ENCODE measurements at places on chromosomes 1 and 21.
A peak's percentile ranks its signal among the peaks of the same experiment; 100 is the strongest.

GRCh38 chr21:41242238-41242829 lies 74.3 kb upstream of the FAM3B start:
- DNase-seq = no peak

DNA sequence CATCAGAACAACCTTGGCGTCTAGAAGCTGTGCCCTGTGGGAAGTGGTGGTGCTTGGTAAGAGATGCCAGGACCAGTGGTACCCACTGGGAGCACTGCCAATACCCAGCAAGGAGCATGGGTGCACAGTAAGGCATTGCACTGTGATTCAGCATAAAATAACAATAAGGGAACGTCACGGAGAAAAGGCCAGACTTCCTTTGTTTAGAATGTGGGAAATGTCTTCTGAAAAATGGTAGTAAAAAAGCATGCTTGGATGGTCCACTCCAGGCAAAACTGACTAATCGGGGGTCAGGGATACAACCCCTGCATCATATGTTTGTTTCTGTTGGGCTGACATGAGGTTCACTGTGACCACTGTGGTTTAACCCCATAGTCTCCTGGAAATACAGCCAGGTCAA lies 14.7 kb downstream of the METTL18 start:
- peak; percentile 86 for DNase-seq

DNA sequence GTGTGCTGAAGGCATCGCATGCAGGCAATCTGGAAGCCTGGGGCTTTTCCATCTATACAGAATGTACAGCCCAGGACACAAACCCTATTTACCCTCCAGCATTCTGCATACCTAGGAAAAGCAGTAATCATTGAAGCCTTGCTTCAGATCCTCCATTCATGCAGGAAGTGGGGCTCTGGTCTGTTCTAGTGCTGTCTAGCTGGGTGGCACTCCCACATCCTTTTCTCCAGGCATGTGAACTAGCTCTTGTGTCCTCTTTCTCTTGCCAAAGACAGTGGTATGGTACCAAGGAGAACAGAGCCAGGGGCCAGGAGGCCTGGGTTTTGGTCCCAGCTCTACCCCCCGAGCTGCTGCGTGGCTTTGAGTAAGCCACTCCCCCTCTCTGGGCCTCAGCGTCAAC lies 21.7 kb downstream of the LRP8 start:
- no peak for DNase-seq

- DNase-seq = no peak
Measured at GRCh38 chr1:64631346-64632034, 113.4 kb upstream of the RAVER2 start.

- no peak for DNase-seq
Measured at GRCh38 chr21:43599728-43600127, 59.6 kb downstream of the HSF2BP start.

DNA sequence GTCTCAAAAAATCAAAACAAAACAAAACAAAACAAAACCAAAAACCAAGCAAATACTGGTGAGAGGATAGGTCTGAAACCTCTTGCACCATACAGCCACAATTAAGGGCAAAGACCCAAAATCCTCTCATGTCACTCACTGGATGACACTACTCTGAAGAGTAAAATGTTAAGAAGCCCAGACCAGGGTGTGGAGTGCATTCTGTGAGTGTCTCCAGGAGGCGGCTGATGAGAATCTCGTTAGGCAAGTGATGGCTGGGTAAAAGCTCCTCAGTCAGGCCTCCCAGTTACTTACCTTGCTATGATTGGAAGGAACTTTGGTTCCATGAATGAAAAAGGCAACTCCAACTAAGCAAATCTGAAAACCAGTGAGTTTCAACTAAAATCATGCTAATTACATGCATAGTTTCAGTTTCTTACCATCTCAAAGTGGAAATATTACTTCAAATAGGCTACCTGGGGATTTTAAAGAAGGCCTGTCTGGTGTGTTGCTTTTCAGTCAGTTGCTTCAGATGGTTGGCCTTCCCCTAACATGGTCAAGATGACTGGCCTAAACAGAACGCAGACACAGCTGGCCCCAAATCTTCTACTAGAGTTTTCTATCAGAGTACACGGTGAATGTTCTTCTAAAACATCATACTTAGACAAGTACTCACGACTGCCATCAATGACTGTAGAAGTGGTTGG lies 95.1 kb downstream of the KIAA0319L start:
- no peak for DNase-seq

GRCh38 chr1:19467199-19468187 lies 17.8 kb downstream of the CAPZB start:
- no peak for DNase-seq

DNA sequence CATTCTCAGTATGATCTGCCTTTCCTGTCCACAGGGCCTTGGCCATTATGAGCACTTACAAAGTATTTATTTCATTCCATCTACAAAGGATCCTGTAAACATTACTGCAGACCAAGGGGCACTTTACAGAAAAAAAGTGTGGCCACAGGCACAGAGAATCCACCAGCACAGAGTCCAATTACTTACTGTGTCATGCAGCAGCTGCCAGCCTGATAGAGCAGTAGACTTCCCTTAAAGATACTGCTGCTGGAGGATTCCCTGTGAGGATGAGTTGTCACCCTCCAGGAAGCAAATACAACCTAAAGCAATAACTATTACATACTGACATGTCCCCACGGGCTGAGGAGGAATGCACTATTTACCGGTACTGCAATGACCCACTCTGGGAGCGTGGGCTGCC lies 97.1 kb upstream of the COG2 start:
- no peak for DNase-seq

DNA sequence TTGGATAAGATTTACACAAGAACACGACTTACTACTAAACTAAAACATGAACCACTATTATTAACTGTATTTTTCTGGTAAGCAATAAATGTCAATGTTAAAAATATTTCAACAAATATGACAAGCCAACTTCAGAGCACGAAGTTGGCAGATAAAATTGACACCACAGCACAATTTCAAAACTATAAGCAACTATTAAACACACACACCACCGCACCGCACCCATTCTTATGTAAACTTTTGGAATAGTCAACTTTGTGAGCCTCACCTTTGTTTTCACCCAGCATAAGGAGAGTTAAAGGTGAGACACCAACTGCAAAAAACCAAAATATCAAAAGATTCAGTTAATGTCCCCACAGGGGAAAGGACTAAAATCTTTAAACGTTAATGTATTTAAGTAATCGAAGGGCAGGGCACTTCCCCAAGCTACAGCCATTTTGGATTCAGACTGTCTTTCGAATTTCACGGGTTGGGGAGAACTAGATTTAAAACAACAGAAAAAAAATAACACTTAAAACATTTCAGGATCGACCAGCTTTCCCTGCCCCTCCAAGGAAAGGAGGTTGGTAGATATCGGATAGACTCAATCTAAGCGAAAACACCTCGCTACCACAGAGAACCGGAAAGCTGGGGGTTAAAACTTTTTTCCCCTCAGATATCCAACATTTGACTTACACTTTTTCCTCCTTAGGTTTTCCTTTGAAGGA lies 872 bp downstream of the GPBP1L1 start:
- DNase-seq = peak; percentile 47

GRCh38 chr1:159970932-159971342 lies 16.9 kb upstream of the SLAMF9 start:
- no peak for DNase-seq

GRCh38 chr21:32929633-32930038 lies 96.1 kb upstream of the OLIG2 start:
- no peak for DNase-seq

- peak; percentile 97 for DNase-seq
Measured at GRCh38 chr1:94068999-94069918, 51.7 kb downstream of the ABCA4 start.

DNA sequence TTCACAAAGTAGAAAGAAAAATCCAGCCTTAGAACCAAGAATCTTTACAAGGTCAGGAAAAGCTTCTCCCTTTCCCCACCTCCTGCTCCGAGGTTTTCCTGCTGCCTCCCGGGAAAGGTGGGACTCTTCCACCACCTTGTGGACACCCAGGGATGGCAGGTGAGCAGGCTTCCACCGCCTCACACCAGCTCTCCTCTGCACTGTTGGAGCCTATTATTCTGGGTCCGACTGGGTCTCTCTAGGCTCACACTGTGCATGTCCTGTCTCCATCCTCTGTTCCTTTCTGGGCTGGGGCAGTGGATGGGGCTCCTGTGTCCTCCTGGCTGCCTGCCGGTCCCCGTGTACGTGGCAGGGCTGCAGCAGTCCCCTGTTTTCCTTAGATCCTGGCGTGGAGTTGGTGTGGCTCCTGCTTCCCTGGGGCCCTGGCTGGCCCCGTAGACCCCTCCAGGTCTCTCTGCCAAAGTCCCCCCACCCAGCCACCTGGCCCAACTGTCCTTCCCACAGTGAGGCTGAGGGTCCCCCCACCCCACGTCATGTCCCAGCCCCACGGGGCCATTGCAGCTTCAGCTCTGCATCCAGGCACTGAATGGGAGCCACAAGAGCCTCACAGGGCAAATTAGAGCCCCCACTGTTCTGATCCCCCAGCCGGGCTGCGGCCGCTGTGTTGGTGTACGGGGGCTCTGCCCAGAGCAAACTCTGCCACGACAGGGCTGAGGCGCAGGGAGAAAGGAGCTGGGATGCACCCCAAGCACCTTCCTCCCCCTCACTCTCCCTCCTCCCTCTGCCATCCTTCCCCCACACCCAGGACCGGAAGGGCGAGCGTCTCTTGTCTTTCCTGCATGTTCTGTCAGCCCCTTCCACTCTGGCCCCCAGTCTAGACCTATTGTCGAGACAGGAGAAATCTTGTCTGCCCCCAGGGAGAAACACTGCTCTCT lies 3.3 kb upstream of the SLC45A1 start:
- DNase-seq = peak; percentile 88

DNA sequence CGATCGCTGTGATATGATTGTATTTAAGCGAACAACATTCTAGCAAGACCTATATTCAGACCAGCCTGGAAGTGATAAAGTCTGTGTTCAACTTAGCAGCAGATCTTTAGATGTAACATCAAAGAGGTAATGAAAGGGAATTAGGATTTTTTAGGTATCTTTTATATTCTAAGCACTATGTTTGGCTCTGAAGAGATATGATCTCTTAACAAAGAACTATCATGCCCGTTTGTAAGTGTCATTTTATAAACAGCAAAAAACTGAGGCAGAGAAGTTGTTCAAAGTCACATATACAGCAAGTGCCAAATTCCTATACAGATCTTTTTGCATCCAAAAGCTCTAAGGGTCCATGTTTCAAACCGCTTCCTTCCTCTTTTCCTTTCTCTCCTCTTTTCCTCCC lies 53.0 kb upstream of the TIAM1 start:
- no peak for DNase-seq

DNA sequence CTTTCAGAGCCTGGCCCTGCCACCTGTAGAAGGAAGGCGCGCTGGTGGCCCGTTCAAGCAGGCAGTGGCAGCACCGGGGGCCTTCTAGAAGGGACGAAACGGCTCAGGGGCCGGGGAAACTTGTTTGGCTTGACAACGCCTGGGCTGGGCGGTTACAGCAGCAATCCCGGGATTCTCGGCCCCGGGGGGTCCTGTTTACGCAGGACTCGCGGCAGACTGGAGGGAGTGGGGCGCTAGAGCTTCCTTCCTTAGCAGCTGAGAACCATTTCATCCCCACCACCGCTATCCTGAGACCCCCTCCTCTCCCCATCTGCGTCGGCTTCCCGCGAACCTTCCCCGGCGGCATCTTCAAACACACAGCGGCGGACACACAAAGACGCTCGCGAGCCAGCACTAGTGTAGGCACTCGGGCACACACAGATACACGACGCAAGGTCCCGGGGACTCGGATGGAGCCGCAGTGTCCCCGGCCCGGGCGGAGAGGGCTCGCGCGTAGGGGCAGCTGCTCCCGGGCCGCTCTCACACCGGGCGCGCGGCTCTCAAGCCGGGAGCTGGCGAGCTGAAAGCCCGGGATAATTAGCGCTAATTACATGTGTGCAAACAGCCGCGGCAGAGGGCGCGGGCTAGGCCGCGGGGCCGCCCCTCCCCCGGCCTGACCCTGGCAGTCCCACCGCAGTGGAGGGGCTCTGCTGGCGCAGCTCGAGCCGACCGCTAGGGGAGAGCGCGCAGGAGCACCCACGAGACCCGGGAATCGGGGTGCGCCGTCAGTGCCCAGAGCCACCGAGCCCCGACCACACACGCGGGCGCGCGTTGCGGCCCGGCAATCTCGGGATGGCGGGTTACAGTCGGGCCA lies 271.4 kb downstream of the FOXD2 start:
- DNase-seq = peak; percentile 29

DNA sequence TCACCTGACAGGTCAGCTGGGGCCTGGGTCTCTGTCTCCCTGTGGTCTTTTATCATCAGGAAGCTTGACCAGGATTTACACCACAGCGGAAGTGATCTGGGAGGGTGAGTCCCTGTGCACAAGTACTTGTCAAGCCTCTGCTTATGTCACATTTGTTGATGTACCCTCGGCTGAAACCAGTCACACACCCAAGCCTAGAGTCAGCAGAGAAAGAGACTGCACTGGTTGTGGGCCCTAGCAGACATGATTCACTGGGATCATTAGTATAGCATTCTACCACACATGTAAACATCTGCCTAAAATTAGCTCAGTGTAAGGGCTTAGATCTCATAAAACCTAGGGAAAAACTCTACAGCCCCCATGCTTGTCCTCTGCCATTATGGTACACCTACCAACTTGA lies 79.3 kb upstream of the LAMC2 start:
- DNase-seq = no peak

- DNase-seq = no peak
Measured at GRCh38 chr1:68620571-68620970, 123.7 kb upstream of the DEPDC1 start.

GRCh38 chr1:22451702-22452480 lies at the start of gene ZBTB40:
Gene ZBTB40 (plus strand): TSS chr1:22451851. CDS start chr1:22489949, 38,098 bp downstream.
- DNase-seq = peak; percentile 99

- DNase-seq = no peak
Measured at GRCh38 chr21:45457161-45457831, 52.3 kb downstream of the COL18A1 start.

DNA sequence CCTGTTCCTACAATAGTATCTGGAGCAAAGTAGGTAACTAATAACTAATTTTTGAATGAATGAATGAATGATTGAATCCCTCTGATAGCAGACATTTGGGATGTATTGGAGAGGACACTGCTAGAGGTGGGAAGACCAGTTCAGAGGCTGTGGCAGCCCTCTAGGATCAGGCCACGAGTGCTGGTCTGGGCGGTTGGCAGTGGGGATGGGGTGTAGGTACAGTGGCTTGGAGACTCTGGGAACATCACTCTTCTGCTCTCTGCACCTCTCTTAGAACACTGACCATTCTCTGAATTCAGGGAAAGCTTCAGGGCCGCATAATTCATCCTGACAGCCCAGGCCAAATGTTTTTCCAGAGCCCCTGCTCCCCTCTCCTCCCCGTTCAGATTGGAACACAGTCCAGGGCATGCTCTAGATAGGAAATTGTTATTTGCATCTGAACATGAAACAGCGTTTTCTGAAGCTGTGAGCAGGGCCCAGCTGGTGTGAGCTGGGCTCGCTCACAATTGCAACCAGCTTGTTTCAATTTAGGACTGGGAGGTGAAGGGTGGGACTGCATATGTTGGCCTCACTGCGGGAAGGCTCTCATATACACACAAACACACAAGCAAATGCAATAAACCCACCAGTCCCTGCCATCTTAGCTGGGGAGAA lies 253.1 kb upstream of the USP24 start:
- DNase-seq = no peak

Data from dermis blood vessel endothelial cell (primary cell).